ENCODE measurements at places on chromosomes 4 and X. TPM values are rescaled to one million over a fixed set of nuclear protein-coding genes. Genes with fewer than 3 reads are reported as not detected.

DNA sequence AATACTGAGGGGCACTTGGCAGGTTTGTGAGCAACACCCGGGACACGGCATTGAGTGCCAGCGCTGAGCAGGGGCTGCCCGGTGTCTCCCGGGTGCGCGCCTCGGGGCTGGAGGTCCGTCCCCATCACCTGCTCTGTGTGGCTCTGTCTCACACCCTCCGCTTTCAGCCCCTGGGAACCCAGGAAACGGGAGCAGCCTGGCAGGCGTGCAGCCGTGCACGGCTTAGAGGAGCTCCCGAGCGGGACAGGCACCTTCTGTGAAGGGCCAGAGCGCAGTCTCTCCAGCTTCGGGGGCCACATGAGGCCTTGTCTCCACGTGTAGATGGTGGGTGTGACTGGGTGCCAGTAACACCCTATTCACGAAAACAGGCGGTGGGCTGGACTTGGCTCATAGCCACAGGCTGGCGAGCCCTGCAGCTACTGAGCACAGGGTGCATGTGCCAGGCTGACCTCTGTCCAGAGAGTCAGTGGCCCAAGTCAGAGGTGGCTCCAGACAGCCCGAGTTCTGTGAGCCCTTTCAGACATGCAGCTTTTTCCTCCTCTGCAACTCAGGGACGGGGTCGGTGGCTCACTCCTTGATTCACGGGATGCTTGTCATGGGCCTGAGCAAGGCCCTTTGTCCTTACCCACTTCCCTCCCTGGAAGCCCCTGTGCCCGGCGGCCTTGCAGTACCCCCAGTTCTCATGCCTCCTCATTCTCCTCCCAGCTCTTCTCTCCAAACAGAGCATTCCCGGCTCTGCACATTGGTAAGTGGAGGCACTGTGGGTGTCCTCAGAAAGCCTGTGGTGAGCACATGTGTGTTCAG is 23.5 kb downstream of the UVSSA start:
- no peaks in the 10 kb centered on the region for H3K27me3 ChIP-seq
- no peak overlapping the region for H3K27ac ChIP-seq
- no peaks in the 10 kb centered on the region for H3K4me1 ChIP-seq
- DNase-seq, result no peak
- H3K36me3 ChIP-seq, result peaks cover 5% of the 10 kb centered on the region
- no peak overlapping the region for H3K4me3 ChIP-seq

DNA sequence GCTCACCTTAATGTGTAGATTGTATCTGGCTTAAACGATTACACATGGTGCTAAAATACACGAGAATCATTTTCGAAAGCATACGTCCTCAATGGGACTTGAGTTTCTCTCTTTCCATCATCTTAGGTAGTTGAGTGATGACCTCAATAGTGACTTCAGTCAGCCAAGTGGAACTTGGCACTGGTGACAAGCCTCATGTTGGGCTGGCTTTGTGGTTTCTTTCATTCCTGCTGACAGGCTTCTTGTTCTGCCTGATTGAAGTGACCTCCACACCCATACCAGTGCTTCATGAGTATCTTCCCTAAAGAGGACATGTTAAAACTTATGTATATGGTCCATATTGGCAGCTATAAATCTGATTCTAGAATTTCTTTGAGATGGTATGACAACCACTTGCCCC is 159.1 kb upstream of the WDR1 start:
- no peaks in the 10 kb centered on the region for H3K27me3 ChIP-seq
- no peak for DNase-seq
- no peaks in the 10 kb centered on the region for H3K36me3 ChIP-seq
- no peaks in the 10 kb centered on the region for H3K4me1 ChIP-seq
- no peak overlapping the region for H3K27ac ChIP-seq

- H3K27me3 ChIP-seq, result no peaks in the 10 kb centered on the region
- no peaks in the 10 kb centered on the region for H3K4me1 ChIP-seq
Measured at GRCh38 chr4:132530861-132531260, 618.2 kb upstream of the PCDH10 start.

DNA sequence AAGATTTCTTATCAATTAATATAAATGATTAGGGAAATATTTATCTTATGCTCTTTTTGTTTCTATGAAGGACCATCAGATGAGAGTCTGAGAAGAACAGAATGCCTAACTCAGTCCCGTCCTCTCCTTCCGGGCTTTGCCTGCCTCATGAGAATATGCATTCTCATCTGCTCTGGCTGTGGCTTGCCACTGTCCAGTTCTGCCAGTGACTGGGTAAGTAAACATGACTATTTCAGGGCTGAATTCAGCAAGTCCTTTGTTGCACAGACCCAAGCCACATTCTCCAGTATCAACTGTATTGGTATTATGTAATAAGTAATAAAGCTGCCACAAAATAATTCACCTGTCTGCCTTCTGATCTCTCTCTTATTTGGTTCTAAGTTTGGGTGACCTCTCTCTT is 110.7 kb downstream of the WDFY3 start:
- DNase-seq, result no peak
- no peak overlapping the region for H3K4me3 ChIP-seq
- no peak overlapping the region for H3K27ac ChIP-seq

DNA sequence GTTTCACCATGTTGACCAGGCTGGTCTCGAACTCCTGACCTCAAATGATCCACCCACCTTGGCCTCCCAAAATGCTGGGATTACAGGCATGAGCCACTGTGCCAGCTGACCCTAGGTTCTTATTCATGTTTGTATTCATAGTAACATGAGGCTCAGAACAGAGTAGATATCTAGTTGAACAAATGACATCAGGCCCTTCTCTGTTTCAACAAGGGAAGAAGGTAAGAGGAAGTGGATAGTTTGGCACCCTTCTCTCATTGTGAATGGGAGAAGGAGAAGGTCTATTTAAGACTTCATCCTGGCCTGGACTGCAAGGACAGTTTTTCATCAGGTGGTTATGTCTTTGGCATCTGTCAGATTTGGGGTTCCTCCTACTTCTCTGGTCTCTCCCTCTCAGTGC is 13.8 kb downstream of the GJB1 start:
- no peak overlapping the region for H3K4me3 ChIP-seq
- no peak for DNase-seq

- H3K36me3 ChIP-seq, result no peaks in the 10 kb centered on the region
- DNase-seq, result no peak
- H3K27ac ChIP-seq, result no peak overlapping the region
- H3K4me3 ChIP-seq, result no peak overlapping the region
- no peaks in the 10 kb centered on the region for H3K27me3 ChIP-seq
Measured at GRCh38 chr4:8021796-8022195, 82.1 kb upstream of the AFAP1 start.

The HELT gene
- not detected for total RNA-seq

DNA sequence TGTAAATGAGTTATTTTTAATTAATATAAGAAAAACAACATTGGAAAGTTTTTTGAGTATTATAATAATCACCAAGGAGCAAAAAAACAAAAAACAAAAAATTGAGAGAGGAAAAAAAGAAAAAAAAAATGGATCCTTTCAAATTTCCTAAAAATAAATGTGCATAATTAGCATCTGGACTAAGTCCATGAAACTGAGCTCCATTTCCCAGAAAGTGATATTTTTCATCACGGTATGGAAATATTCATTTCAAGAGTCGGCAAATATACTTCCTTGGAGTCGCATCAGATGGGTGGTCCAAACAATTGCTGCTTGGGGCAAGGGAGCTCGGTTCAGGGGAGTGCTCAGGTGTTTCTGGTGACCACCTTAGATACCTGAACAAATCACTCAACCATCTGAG is 305.1 kb downstream of the LDB2 start:
- no peaks in the 10 kb centered on the region for H3K36me3 ChIP-seq
- H3K4me1 ChIP-seq, result peaks cover 5% of the 10 kb centered on the region
- no peak for DNase-seq
- no peaks in the 10 kb centered on the region for H3K27me3 ChIP-seq

DNA sequence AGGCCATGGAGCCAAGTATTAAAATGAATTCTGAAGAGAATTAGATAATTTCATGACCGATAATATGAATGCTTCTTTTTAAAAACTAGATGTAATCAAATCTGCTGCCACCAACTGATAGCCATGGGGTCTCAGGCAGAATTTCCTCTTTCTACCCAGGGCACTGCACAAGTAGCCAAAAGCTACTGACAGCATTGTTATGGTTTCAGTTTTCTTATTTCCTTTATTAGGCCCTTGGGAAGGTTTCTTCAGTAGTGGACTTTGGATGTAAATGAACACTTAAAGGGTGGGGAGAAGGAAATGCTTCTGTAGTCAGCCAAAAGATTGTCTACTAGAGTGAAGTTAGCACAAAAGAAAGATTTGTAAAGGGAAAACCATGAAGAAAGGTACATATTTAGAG is 686.0 kb downstream of the ADGRL3 start:
- no peaks in the 10 kb centered on the region for H3K27me3 ChIP-seq
- no peaks in the 10 kb centered on the region for H3K36me3 ChIP-seq
- no peak overlapping the region for H3K4me3 ChIP-seq

The FOXR2 gene
- total RNA-seq, result not detected

The ARSJ gene
- total RNA-seq, result 20.6 TPM

GRCh38 chr4:37994569-37994968 is 34.4 kb downstream of the PTTG2 start:
- no peaks in the 10 kb centered on the region for H3K36me3 ChIP-seq
- H3K27me3 ChIP-seq, result no peaks in the 10 kb centered on the region
- no peak overlapping the region for H3K27ac ChIP-seq
- DNase-seq, result no peak
- H3K4me3 ChIP-seq, result no peak overlapping the region

DNA sequence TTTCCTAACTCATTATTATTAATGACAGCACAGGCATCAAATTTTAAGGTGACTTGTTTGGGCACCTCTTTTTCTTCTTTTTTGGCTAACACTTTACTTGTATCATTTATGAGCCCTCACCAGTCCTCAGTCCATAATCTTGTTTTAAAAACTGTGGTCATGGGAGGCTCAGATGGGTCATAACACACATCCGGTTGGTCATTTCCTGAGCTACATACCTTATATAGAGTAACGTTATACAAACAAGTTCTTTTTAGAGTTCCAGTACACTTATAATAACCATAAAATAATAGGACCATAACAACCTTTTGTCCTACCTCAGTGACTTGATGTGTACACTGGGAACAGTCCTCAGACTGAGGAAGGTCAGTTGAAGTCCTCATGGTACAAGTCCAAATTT is 21.1 kb upstream of the PLS3 start:
- no peak for DNase-seq
- H3K4me1 ChIP-seq, result no peaks in the 10 kb centered on the region
- no peak overlapping the region for H3K4me3 ChIP-seq

Data from lung (tissue), 17 donors.